ENCODE measurements at places on chromosomes 5 and 9.

DNA sequence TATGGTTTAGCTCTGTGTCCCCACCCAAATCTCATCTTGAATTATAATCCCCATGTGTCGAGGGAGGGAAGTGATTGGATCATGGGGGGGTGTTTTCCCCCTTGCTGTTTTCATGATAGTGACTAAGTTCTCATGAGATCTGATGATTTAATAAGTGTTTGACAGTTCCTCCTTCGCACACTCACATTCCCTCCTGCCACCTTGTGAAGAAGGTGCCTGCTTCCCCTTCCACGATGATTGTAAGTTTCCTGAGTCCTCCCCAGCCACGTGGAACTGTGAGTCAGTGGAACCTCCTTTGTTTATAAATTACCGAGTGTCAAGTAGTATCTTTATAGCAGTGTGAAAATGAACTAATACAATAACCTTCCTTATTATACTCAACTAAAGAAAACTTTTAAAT, 24.3 kb upstream of the TEX10 start:
- no peak for DNase-seq

- DNase-seq, result no peak
Observed at GRCh38 chr9:123656565-123656964, 273.4 kb downstream of the DENND1A start.

DNA sequence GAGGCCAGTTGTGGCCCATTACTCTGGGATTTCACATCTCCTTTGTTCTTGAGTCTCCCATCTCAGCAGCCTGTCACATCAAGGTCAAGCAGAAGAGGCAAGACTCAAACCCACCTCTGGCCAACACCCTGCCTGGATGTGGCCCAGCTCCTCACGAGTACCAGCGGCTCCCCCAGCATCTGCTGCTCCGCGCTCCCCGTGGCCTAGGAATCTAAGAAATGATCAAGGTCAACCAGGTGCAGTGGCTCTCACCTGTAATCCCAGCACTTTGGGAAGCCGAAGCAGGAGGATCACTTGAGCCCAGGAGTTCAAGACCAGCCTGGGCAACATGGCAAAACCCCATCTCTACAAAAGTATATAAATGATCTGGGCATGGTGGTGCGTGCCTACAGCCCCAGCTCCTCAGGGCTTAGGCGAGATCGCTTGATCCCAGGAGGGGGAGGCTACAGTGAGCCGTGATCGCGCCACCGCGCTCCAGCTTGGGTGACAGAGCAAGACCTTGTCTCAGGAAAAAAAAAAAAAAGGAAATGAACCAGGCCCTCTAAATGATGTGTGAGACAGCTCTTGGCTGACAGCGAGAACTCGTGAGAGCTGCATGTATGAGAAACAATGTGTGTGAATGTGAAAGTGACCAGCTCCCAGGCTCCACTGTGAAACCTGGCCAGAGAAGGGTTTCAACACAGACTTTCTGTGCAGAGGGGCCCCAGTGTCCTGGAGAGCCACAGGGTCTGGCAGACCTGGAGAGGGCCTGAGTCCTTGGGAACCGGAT, 61.6 kb upstream of the ANGPTL2 start:
- no peak for DNase-seq

- DNase-seq, result no peak
Observed at GRCh38 chr9:116877072-116877471, 190.0 kb downstream of the TRIM32 start.

- no peak for DNase-seq
Observed at GRCh38 chr9:118558891-118559290, 810.3 kb downstream of the BRINP1 start.

GRCh38 chr5:10556289-10556807, 7.5 kb upstream of the ANKRD33B start:
- DNase-seq, result no peak

DNA sequence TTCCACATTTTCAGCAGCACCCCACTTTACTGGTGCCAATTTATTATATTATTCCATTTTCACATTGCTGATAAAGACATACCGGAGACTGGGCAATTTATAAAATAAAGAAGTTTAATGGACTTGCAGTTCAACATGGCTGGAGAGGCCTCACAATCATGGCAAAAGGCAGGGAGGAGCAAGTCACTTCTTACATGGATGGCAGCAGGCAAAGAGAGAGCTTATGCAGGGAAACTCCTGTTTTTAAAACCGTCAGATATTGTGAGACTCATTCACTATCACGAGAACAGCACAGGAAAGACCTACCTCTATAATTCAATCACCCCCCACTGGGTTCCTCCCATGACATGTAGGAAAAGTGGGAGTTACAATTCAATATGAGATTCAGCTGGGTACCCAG, 641.8 kb upstream of the MEF2C start:
- DNase-seq, result no peak

- DNase-seq, result no peak
Observed at GRCh38 chr5:113808956-113809355, 295.5 kb downstream of the YTHDC2 start.

DNA sequence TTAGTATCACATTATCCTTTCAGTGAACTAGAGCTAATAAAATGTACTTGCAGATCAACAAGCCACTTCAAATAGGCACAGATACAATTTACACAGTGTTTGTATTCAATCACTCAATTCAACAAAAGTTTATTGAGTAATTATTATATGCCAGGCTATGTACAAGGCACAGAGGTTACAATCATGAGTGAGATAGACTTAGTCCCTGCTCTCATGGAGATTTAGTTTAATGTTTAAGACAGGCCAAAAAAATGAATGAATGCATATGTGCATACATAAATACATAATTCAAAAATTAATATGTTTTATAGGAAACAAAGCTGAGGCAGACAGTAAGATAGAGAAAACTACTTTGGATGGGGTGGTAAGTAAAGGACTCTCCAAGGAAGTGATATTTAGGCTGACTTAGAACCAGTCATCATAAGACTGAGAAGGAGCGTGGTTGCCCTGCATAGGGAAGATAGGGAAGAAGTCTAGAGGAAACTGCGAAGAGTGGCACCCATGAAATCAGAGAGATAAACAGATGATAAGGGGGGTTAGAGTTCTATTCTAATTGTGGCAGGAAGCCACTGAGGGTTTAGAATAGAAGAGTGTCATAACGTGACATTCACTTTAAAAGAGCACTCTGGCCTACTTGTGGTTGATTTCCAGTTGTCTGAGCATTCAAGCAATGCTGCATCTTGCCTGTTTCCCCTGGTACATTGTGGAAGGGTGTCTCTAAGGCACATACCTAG, 49.7 kb upstream of the GRAMD2B start:
- no peak for DNase-seq

DNA sequence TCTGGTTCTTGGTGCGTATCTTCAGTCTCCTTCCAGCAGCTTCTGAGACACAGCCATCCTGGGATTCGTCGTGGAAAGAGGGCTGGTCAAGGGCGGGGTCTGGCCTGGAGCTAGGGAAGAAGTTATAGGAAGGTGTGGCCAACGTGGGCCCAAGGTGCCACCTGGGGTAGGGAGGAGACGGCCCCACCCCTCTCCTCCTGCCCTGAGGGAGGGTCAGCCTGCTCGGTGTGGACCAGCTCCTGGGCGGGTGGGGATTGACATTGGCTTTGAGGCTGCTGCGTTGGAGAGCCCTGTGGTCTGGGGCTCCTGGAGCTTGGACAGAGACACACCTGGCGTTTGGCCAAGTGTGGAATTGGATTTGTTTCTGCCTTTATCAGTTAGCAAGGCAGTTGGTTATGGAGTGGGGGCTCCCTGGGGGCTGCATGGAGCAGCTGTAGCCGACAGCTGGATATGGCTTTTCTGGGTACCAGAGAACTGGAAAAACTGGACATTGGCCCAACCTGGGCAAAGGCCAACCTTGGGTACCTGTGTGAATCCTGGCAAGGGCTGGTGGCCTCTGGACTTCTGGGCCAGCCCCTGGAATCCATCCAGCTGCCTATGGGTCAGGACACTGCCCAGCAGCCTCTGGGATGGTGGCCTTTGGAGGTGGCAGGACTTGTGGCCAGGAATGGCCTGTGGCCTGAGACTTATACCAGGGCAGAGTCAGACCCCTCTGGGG, 75.7 kb upstream of the PPP1R26 start:
- DNase-seq, result no peak

GRCh38 chr5:127766676-127767335, 63.6 kb downstream of the CCDC192 start:
- no peak for DNase-seq

DNA sequence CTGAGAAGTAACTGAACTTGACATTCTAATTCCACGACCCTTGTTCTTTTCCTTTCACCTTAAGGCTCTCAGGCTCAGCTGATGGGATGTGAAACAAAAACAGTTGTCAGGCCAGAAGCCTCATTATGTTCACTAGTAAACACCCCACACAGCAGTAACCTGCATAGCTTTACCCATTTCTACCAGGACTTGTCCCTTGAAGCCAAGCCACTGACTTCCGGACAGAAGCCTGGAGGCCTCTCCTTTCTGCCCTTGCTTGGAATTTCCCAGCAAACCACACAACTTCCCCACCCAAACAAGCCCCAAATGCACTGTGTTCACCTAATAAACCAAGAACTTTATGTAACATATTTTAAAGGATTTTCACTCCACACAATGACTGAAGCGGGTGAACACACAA, 19.6 kb downstream of the PRUNE2 start:
- DNase-seq, result no peak

DNA sequence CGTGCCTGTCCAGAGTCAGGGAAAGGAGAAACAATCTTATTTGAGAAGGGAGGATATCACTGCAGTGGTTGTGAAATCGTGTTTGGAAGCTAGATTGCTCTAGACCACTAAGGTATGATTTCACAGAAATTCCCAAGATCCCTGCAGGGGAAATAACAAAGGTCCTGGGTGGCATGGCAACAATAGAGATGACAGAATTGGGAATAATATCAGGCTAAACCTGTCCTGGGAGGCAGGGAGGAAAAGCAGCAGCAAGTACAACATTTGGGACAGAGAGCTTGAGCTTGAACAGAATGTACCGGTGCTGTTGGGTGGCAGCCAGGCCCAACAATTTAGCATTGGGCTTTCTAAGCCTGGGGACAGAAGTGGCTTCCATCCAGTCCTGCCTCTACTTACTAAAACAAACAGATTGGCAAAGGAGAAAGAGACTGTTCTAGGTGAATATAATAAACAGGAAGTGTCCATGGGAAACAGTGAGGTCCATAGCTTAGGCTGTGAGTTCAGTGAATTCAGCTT, 17.0 kb upstream of the ARHGAP26 start:
- DNase-seq, result no peak

GRCh38 chr9:119375892-119376291, 6.7 kb upstream of the BRINP1 start:
- DNase-seq, result no peak

GRCh38 chr5:73061593-73061992, 58.8 kb upstream of the TMEM171 start:
- DNase-seq, result no peak

- no peak for DNase-seq
Observed at GRCh38 chr5:60538426-60538825, 161.5 kb downstream of the DEPDC1B start.

GRCh38 chr5:140035881-140036280, 7.2 kb downstream of the NRG2 start:
- no peak for DNase-seq

DNA sequence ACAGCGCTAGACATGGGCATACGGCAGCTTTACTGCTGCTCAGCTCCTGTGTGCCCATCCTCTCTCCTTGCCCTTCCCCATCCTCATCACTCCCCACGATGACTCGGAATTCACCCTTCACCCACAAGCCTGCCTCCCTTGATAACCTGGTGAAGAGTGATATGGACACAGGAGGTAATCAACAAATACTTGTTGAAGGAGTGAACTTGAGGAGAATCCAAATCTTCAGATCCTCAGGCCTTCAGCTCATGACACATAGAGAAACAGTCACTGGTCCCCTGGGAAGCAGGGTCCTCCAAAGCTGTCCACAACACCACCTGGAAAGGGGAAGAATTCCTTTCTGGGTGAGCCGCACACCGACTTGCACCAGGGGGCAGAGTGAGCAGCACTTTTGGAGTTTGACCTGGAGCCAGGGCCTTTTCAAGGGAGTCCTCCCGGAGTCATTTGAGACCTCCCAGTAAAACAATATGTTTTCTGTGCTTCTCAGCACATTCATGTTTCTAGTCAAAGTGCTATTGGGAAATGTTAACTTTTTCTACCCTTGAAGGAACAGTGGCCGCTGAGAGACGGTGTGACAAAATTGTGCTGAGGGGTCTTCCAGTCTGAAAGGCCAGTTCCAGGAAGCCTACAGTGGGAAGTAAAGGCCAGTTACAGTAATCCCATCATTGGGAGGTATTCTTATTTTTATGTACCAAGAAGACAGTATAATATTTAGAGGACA, 332.3 kb downstream of the CWC27 start:
- no peak for DNase-seq

DNA sequence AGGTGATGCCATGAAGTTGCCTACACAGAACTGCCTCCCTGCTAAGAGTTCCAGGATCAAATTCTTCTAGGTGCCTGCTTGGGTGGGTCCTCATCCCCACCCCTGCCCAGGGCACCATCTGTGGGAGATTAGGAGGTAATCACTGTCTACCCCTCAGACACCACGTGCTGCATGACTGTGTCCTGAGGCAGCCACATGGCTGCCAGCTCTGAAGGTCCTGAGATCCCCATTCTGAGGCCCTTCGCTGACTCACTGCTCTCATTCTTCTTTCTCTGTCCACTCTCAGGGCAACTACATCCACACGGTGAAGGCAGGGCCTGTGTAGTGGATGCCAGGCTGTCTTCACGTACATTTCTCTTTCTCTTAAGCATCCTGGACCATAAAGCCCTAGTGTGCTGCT, 222.9 kb upstream of the ANKRD55 start:
- DNase-seq, result no peak

GRCh38 chr5:181052672-181053487, 12.8 kb downstream of the BTNL9 start:
- no peak for DNase-seq

- DNase-seq, result no peak
Observed at GRCh38 chr5:65252977-65253376, 228.7 kb downstream of the ADAMTS6 start.

DNA sequence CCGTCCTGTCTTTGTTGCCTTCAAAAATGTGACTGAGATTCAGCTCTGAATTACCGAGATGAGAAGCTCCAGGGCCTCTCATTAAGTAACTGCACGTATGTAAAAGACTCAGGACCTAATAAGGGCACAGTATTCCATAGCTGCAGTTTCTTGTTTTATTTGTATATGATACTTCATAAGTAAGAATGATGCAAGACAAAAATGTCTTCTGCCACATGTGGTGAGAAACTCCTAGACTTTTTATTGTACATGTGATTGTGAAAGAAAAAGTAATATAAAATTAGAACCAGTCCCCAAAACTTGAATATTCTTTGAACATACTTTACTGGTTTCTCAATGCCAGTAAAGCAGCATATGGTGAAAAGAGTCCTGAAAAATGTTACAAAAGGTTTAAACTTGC, 110.1 kb upstream of the OTULINL start:
- DNase-seq, result no peak
